ENCODE measurements at places on chromosomes 16 and 17.

GRCh38 chr16:87627542-87628245 lies 25.4 kb downstream of the JPH3 start:
- no peak for DNase-seq

- no peak for DNase-seq
Observed at GRCh38 chr17:76658242-76658662, 14.7 kb upstream of the ST6GALNAC1 start.

DNA sequence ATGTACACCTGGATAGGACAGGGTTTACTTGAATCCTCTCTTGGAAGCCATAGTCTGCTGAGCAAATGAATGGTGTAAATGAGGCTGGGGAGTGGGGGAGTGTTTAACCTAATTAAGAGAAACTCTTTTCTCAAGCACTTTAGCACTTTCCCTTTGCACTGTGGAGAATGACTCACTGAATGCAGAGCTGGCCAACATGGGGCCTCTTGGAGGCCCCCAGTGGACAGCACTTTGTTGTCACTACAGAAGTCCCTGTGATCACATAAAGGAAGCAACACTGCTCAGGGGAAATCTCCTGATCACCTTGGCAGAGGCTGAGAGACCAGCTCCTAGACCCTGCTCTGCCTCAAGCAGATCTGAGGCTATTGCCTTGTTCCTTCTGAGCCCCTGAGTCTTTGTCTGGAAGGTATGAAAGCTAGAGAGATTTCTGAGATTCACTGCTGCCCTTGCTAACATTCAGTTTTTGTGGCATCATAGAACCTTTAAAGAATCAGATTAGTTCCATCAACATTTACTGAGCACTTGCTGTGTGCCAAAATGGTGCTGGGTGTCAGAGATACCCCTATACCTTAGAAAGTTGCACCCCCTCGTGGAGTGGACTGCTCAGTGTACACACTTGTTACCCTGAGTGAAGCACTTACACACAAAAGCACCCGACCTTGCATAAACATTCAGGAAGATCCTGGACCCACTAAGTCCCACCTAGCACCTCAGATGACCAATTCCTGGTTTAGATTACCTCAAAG lies 230.1 kb upstream of the CCL2 start:
- no peak for DNase-seq

DNA sequence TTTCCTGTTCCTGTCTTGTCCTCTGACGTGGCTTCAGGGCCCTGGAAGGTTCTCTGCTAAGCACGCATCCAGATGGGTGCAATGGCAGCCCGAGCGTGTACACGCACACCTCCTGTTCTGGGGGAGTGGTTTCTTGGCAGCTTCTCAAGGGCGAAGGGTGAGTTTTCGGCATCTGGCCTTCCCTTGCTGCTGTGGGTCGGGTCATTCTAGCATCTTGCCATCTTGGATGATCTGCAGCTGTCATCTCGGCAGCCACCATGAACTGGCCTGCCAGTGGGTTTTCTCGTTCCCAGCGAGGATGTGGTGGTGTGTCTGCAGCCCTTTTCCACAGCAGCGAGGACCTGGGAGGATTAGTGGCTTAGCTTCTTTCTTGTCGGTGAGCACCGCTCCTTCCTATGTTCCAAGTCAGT lies 10.6 kb downstream of the MSI2 start:
- no peak for DNase-seq

- DNase-seq = no peak
Observed at GRCh38 chr16:86499440-86499786, 10.9 kb upstream of the FOXF1 start.

GRCh38 chr16:90046122-90046970 lies 27.1 kb upstream of the DBNDD1 start:
- DNase-seq = no peak

DNA sequence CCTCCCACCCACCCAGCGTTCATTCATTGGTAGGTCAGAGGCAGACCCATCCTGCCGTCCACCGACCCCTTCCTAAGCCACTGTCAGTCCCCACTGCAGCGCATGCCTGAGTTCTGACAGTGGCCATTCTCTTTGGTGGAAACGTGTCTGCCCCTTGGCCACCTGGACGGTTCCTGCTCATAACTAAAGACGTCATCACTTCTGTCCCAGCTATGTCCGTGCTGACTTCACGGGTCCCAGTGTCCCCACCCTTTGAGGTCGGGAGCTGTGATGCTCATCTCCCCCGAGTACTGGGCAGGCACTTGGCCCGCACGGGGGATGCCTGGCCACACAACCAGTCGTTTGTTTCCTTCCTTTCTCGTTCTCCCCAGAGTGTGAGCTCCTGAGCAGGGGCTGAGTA lies 267.1 kb downstream of the C16orf95 start:
- no peak for DNase-seq

DNA sequence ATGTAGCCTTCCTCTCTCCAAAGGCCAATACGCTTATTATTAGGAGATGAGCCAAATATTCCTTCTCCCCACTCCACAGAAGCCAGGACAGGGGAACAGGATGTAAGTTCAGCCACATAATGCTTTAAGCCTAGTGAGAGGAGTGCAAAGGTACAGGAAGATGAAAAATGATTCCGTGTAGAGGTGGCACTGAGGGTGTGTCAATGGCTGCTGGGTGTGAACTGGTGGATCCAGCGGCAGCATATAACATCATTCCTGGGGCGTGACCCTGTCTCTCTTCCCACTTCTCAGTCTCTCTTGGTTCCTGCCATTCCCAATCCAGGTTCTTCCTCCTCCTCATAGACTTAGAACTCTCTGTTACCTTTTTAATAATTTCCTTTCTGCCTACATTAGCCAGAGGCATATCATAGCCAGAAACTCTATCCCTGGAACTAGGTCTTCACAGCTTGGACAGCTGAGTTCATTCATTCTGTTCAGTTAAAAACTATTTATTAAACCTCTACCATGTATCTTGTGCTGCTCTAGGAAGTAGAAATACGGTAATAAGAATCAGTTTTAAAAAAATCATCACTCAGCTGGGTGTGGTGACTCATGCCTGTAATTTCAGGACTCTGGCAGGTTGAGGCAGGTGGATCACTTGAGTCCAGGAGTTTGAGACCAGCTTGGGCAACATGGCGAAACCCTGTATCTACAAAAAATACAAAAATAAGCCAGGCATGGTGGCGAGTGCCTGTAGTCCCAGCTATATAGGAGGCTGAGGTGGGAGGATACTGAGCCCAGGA lies 58.0 kb upstream of the FAM20A start:
- DNase-seq = no peak

DNA sequence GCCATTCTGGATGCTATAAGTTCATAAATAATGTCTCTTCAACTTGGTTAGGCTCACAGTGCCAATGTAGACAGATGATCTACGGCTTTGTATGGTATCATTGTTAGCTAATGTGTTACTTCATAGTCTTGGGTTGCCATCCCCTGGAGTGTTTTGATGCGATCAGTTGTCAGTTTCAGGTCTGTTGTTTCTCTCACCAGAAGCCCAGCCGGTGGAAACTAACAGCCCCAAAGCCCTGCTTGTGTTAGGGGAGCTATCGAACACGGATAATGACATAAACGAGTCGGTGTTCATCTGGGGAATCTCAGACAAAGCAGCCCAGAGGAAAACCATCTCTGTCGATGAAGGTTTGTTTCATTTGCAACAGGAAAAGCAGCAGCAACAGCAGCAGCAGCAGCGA lies 107.4 kb upstream of the ANKFN1 start:
- DNase-seq = no peak

DNA sequence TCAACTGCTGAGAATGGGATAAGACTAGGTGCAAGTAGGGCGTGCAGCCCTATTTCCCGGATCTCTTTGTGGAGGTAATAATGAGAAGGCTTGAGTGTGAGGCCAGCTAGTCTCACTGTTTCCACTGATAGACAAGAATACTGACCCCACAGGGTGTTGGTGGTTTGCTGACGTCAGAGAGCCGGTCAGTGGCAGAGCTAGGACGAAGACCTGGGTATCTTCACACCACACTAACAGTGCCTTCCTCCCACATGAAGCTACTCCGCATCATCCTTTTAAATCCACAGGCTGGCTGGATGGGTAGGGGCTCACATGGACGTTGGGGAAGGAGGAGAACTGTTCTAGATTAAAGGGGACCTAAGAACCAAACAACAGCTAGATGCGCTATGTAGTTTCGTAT lies 68.0 kb downstream of the ZFHX3 start:
- DNase-seq = no peak

DNA sequence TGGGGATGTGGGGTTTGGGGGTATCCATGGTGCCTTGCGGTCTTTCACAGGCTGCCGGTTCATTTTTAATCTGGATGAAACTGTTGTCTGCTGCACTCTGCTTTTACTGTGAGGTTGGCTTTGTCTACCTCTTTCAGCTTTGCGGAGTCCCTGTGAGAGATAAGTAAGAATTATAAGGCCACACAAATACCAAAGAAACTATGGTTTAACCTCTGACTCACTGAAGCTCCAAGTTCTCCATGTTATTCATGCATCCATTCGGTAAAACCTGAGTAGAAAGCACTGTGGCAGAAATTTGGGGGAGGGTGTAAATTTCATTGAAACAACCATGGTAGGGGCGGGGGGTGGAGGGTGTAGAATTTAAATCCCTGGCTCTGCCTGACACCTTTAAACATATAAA lies 30.5 kb downstream of the KIAA0753 start:
- no peak for DNase-seq

GRCh38 chr17:49543860-49544259 lies 31.8 kb upstream of the NXPH3 start:
- DNase-seq = no peak

DNA sequence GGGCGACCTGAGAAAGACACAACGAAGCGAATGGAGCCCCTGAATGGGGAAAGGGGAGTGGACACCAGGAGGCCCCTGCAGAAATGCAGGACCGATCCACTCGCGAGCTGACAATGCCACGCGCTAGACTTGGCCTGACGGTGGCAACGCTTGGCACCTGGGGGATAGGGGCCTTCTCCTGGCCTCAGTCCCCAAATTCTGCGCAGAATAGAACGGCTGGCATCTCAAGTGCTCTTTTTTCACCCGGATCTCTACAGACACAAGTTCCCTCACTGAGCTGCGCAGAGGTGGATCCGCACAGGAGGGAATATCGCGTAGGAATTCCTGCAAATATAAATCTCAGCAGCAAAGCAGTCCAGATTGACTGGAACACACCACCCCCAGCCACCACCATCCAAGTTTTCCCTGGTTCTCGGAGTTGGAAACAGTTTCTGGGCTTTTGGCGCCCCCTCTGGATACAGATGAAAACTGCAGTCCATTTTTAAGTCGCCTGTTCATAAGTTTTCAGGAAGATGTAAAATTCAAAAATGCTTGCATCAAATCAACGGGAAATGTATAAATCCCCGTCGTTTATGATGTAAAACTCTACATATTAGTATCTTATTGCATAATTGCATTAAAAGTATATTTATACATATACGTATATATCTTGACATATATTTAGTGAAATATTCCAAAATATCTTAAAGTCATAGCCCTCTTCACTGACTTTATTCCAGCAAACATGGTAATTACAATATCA lies 2.3 kb upstream of the SOX9 start:
- no peak for DNase-seq

- no peak for DNase-seq
Observed at GRCh38 chr17:416293-417206, 63.9 kb upstream of the RPH3AL start.

GRCh38 chr16:49464877-49465504 lies 91.4 kb downstream of the C16orf78 start:
- no peak for DNase-seq

- no peak for DNase-seq
Observed at GRCh38 chr16:4615384-4616046, 827 bp upstream of the UBALD1 start.

GRCh38 chr16:57826706-57827625 lies 24.7 kb upstream of the KIFC3 start:
- DNase-seq = no peak

DNA sequence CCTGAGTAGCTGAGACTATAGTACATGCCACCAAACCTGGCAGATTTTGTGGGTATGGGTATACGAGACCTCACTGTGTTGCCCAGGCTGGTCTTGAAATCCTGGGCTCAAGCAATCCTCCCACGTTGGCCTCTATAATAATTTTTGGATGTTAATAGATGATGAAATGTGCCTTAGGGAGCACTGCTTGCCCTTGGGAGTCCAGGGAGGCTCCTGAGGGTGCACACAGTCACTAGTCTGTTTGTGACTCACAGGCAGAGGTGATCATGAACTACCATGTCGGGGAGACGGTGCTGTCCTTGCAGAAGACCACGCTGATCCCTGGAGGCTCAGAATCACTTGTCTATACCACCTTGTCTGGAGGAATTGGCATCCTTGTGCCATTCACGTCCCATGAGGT lies 46.1 kb downstream of the SF3B3 start:
- no peak for DNase-seq

DNA sequence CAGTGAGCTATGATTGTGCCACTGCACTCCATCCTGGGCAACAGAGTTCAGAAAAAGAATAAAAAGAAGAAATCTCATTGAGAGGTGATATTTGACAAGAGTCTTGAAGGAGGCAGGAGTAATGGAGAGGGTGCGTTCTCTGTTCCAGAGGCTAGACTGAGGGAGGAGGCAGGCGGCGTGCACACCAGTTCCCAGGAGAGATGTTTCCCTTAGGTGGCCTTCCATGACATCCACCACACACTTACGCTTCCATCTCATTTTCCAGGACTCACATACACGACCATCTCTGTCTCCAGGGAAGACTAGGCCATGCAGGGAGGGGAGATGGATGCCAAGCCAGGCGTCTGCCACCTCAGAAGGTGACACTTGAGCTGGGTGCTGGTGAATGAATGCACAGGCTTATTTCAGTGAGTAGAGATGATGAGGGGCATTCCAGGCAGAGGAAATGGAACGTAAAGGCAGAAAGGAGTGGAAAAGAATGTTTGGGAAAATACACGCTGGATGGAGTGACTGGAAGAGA lies 25.3 kb upstream of the N4BP1 start:
- DNase-seq = no peak

- no peak for DNase-seq
Observed at GRCh38 chr17:31559584-31560501, 168.4 kb downstream of the RAB11FIP4 start.

GRCh38 chr17:67270416-67270815 lies 25.4 kb upstream of the HELZ start:
- no peak for DNase-seq

DNA sequence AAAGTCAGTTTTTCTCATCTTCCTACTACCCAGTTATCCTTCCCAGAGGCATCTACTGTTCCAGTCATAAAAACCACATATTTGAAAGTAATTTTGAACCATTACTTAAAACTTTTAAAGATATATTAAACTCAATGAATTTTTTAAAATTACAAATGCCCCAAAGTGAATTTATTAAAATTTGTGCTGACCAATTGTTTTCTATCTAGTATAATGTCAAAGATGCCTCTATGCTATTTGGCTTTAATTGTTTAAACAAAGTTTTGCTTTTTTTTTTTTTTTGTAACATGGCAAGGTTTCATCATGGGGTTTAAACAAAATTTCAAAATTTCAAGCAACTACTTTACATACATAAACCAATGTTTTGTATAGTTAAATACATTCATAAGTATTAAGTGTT lies 60.7 kb downstream of the FBXL20 start:
- no peak for DNase-seq

Measured in esophagus squamous epithelium (tissue), 5 donors.